ENCODE measurements at places on chromosomes 2 and 18. TPM values are rescaled to one million over a fixed set of nuclear protein-coding genes. Genes with fewer than 3 reads are reported as not detected.

GRCh38 chr2:122748552-122749011 lies 993.1 kb downstream of the TSN start:
- DNase-seq = no peak

DNA sequence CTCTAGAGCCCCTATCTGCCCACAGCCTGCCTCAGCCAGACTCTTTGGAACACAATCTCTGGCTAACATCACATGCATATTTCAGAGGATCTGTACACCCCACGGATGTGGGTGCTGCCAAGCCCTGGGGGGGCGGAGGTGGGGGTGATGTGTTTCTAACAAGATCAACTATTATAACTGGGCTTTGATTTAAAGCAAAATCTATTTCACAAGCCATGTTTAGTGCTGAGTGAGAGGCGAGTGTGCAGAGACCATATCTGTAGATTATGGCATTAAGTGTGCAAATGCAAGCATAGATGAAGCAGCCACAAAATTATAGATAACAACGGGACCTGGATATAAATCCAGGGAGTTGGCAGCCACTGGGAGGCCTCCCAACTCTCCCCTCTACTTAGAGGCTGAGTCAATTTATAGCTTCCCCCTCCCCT lies 135.8 kb upstream of the SMAD2 start:
- no peak for DNase-seq

GRCh38 chr2:207662203-207662602 lies 37.0 kb upstream of the METTL21A start:
- DNase-seq = no peak

- peak; percentile 50 for DNase-seq
Measured at GRCh38 chr2:61471905-61472805, 1.3 kb upstream of the USP34 start.

DNA sequence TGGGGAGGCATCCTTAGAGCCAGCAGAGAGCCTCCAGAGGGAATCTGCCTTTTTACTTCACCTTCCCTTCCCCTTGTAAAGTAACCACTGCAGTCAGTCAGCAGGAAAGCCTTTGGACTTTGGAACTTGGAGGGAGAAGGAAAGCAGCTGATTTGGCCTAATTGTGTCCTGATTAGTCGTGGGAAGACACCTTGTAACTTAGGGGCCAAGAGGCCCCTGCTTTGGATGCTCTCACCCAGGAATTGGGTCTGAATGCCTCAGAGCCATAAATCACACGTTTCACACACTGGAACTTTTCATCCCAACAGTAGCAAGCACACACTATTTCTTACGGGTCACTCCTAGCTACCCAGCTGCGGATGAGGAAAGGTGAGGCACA lies 81.0 kb upstream of the PPM1B start:
- DNase-seq = no peak

- DNase-seq = no peak
Measured at GRCh38 chr18:27206411-27206810, 21.3 kb upstream of the CHST9 start.

GRCh38 chr18:9860682-9861081 lies 25.1 kb upstream of the TXNDC2 start:
- DNase-seq = no peak

- DNase-seq = no peak
Measured at GRCh38 chr2:151114874-151115273, 146.8 kb downstream of the RBM43 start.

DNA sequence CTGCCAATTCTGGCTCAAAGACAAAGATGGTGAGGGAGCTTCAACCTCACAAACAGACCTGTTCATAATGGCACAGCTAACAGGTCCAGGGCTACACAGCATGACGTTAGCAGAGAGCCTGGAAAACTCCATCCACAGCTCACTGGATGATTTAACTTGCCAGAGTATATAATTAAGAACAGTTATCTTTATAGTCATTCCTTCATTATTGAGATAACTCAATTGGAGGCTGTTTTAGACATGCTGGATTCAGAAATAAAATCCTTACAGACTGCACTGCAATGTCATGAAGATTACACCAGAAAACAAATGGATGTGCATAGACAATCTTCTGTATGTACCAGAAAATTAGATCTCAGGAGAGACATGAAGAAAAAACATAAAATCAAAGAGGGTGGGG lies 55.1 kb upstream of the LYPD1 start:
- no peak for DNase-seq

- DNase-seq = no peak
Measured at GRCh38 chr2:109174626-109175349, 45.8 kb downstream of the SH3RF3 start.

DNA sequence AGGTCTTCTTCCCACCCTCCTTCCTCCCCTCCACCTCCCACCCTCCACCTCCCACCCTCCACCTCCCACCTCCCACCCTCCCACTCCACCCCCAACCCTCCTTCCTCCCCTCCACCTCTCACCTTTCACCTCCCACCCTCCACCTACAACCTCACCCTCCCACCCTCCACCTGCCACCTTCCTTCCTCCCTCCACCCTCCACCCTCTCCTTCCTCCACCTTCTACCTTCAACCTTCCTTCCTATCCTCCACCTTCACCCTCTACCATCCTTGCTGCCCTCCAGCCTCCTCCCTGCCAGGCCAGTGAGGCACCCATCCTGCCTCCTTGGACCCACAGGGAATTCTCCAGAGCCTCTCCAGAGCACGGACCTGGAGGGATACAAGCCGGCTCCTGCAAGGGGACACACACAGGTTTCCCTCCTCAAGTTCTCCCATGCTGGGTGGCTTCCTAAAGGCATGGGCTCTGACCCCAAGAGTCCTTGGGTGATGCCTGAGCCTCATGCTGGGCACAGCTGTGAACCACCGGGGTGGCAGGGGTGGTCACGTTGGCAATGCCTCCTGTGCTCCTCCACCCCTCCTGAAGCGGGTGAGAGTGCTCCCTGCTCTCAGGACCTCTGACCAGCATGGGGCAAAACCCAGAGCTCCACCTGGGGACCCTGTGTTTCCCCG lies 293.0 kb downstream of the NDUFA10 start:
- DNase-seq = no peak

GRCh38 chr2:152846697-152847470 lies 128.5 kb downstream of the ARL6IP6 start:
- DNase-seq = no peak

DNA sequence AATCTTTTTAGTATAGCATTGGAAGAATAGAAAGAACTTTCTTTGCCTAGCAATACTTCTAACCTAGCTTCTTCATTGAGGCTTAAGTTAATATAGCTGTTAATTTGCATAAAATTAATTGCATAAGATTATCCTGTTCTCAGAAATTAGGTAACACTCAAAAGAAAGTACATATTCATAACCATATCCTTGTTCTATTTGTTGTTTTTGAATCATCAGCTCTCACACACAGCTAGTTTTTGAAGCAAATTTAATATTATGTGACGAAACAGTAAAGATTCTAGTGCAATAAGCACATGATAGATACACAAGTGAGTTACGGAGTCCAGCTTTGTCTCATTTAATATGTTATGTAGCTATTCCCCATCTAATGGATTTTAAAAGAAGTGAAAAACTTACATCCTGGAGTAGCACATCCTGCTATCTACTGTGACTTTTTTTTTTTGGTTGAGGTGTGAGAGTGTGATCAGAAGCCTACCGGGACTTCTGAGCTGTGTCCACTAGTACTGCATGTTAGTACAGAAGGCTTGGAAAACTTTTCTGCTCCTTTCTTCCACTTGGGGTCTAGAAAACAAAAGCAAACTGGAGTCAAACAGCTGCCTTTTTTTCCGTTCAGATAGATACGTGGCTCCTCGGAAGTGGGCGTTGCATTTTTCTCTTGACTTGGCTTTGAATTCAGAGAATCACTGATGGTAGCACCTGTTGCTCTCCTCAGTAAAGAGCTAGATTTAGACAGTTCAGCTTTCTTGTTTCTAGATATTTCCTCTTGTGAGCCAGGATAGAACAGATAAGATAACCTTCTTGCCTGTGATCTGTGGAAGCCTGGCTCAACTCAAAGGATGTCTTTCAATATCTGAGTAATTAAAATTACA lies 27.2 kb downstream of the KDM3A start:
- DNase-seq = no peak

- no peak for DNase-seq
Measured at GRCh38 chr18:4270016-4270415, 185.1 kb downstream of the DLGAP1 start.

GRCh38 chr2:85929096-85930050 lies 40.6 kb upstream of the ST3GAL5 start:
- DNase-seq = no peak

DNA sequence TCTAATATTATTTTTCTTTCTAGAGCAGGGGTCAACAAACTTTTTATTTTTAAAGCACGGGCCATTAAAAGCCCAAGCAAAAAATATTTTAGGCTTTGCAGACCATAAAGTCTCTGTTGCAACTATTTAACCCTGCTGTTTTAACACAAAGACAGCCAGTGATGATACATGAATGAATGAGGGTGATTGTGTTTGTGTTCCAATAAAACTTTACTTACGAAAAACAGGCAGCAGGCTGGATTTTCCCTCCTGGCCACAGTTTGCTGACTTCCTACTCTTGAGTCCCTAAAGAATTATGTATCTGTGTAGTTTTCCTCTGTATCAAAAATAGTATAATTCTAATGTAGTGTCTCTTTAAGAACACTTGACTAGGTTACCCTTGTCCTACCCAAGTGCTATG lies 402.0 kb downstream of the ADCYAP1 start:
- DNase-seq = no peak

GRCh38 chr2:205746420-205746785 lies 64.1 kb downstream of the NRP2 start:
- DNase-seq = no peak

- DNase-seq = no peak
Measured at GRCh38 chr2:97868986-97869721, 126.6 kb downstream of the TMEM131 start.

DNA sequence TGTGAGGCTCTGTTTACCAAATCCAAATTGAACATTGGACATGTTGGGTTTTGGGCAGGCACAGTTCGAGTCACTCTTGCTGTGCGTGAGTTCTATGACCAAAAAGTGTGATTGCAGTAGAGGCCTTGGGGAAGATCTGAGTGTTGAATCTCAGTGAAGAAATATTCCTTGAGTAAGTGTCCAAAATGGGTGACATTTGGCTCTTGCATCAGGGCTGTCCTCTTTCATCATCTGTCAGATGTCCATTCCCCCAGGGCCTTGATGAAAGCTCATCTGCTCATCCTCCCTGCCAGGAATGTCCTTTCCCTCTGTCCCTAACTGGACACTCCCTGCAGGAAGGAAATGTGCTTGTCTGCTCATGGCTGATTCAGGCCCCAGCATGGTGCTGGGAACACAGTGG lies 6.4 kb upstream of the SFTPB start:
- no peak for DNase-seq

GRCh38 chr2:46983065-46983801 lies 67.6 kb upstream of the MCFD2 start:
- DNase-seq = no peak

- DNase-seq = no peak
Measured at GRCh38 chr2:208101716-208102631, 22.4 kb downstream of the CRYGD start.

DNA sequence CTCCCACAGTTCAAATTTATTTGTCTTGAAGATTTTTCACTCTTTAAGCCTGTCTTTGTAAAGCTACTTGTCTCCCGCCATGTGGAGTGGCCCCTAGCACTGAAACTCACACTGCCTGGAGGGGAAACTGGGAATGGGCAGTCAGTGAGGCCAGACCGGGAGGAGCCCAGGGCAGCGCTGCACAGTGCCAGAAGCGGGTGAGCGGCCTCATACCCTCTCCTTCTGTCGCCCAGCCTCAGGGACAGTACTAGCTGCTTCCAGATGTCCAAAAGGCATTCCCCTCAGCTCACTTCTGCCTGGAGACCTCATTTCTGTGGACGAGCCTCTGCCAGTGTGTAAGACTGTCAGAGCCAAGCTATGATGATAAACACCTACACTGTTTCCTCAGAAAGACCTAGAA lies 79.9 kb downstream of the SEPTIN10 start:
- DNase-seq = no peak

GRCh38 chr2:214410918-214411554 lies at the start of gene VWC2L:
TSS of gene VWC2L (plus strand) at chr2:214411054. CDS start at chr2:214414194, 3,140 bp downstream.
- peak; percentile 45 for DNase-seq

GRCh38 chr18:44473394-44474066 lies 207.2 kb upstream of the SETBP1 start:
- no peak for DNase-seq

- no peak for DNase-seq
Measured at GRCh38 chr2:201909348-201909747, 103.0 kb downstream of the CDK15 start.

DNA sequence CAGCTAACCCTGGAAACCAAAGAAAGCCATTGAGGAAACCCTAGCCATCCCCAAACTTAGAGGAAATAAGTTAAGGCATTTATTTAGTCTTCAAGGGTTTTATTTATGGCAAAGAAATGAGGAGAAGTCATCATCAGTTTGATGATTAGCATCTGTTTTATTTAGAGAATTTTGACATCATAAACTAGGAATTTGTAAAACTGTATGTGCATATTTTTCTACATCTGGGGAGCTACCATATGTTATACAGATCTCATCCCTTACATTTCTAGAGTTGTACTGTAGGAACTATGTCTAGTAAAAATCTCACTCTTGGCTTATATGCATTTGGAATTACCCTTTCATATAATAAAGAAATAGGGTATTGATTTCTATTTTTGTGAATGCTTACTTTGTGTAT lies 48.7 kb downstream of the FMNL2 start:
- DNase-seq = no peak

DNA sequence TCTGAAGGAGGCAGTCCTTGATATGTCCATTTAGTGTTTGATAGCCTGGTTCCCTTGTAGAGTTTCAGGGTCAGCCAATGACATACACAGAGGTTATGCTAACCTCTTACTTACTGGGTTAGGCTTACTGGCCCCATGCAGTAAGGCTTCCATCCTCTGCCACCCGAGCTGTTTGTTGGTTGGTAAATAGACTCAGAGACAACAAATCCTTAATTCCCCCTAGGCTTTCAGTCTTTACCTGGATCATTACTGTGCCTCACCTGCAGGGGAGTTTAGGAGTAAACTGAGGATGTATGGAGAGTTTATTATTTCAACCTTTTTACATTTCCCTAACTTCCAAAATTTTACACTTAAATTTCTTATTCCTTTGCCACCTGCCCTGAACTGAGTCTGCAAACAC lies 452.7 kb upstream of the HNMT start:
- DNase-seq = no peak

GRCh38 chr2:28567061-28567471 lies 71.2 kb downstream of the PLB1 start:
- peak; percentile 52 for DNase-seq

DNA sequence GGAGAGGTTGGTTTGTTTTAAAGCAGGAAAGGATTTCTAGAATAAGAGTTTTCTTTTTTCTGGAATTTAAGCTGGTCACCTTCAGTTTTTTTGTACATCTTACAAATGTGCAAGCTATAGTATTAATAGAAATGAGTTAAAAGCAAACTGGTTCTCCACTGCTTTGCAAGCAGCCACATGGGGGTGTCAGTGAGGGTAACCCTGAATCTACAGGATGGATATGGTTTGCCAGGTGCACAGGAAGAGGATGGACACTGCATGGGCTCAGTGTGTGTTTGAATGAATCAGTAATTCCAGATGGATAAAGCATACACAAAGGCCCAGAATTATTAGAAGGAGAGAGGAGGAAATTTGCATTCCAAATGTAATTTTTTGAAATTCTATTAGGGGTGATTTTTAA lies 89.0 kb downstream of the MAPRE2 start:
- DNase-seq = no peak

GRCh38 chr2:19426941-19427340 lies 68.5 kb upstream of the OSR1 start:
- DNase-seq = no peak

UBE2F gene
- 44.1 TPM for total RNA-seq

EFHD1 gene
- 1.4 TPM for total RNA-seq

TTR gene
- not detected for total RNA-seq

MTCL1 gene
- 0.59 TPM for total RNA-seq

IMPACT gene
- total RNA-seq = 9.3 TPM

FHOD3 gene
- not detected for total RNA-seq

ABCB11 gene
- not detected for total RNA-seq

IL1R1 gene
- total RNA-seq = 0.41 TPM
